ENCODE measurements at places on chromosomes 2 and 18.

DNA sequence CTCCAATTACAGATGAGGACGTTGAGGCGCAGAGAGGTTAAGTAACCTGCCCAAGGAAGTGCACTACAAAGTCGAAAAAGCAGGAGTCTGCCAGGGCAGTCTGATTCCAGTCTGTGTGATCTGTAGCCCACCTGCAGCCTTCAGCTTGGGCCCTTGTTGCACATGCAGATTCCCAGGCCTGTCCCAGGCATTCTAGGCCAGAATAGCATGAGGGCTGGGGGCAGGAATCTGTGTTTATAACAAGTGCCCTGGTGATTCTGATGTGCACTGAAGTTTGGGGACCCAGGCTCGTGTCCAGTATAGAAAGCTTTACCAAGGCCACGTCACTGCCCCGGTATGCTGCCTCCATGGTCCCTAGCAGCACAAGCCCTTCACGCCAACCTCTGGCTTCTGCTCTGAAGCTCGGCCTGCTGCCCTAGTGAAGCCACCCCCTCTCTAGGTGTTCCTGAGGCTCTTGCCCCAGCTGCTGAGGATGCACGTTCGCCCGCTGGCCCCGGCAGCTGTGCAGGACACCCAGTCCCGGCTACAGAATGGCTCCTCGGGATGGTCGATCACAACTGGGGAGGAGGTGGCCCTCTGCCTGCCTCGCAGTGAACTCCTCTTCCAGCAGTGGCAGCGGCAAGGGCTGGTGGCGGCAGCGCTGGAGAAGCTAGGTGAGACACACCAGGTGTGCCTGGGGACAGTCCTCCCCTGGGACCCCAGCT lies 4.6 kb downstream of the CHRNG start:
- DNase-seq = no peak

GRCh38 chr2:28219758-28220368 lies 172.8 kb upstream of the FOSL2 start:
- no peak for DNase-seq

- no peak for DNase-seq
These were observed 42.2 kb downstream of the KIDINS220 start for GRCh38 chr2:8794923-8795825.

DNA sequence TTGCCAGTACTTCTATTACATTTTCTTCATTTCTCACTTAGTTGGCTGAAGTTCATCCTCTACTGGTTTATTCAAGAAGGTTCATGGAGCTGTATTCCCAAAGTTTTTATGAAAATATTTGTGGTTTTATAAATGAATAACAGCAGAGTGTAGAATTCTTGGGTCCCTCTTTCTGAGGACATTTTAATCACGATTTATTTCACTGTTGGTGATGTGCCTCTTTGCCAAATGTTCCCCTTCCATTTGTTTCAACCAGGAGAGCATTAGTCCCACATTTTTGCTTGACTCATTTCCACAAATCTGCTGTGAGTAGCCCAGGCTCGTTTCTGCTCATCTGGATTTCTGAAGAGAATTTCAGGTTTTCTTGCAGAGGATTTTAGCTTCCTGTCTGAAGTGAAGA lies 20.8 kb downstream of the COPS7B start:
- no peak for DNase-seq

GRCh38 chr2:191311156-191311555 lies 66.0 kb downstream of the MYO1B start:
- DNase-seq = no peak

GRCh38 chr2:232483311-232483922 lies 4.2 kb downstream of the ECEL1 start:
- DNase-seq = no peak

- no peak for DNase-seq
These were observed 7.4 kb downstream of the WDR43 start for GRCh38 chr2:28901841-28902240.

GRCh38 chr2:34104601-34105000 lies 505.5 kb upstream of the FAM98A start:
- no peak for DNase-seq
